ENCODE measurements at places on chromosomes 7 and 10.

GRCh38 chr10:124450783-124451057, 885 bp upstream of the NKX1-2 start:
- no peak for DNase-seq

GRCh38 chr10:69340695-69341094, 62.4 kb downstream of the HK1 start:
- no peak for DNase-seq

DNA sequence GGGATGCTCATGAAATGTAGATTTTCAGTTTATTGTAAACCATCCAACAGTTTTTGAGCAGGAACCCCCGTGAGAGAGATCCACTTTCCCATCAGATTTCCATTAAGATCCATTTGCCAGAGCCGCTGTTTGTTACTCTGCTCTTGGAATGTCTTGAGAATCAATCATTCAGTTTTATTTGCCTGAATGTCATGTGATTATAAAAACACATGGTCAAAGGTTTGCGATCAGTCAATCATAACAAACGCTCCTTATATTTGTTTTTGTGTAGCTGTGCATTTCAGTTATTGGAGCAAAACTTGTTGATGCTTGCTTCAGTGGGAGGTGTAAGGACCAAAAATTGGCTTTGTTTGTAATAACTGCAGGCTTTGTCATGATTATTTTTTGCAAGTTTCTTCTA, 155.8 kb upstream of the RHOBTB1 start:
- DNase-seq, result no peak

DNA sequence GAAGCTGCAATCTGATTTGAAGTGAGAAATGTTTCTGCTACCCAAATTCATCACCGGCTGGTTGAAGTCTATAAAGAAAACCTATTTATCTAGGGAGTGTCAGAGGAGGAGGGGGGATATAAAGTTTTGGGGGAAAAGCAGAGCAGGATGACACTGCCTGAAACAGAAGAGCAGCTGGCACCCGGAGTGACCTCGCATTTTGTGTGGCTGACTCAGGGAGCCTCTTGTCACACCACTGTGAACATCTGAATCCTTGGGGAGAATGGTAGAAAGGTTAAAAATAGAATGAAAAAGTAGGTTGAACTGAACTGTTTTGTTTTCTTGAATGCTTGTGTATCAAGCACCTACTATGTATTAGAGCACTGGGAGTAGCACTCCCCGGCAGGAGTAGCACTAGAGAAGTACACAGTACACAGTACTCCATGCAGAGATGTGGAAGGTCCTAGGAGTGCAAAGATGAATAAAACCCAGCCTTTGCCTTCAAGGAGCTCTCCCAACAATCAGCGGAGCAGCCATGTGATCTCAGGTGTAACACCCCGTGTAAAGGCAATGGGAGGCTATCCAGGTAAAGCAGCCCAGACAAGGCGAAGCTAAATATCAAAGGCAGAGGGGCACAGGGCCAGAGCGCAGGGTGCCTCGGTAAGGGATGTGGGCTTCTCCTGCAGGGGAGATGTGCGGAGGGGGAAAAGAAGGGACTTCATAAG, 13.5 kb downstream of the CRTAC1 start:
- no peak for DNase-seq

- peak; percentile 43 for DNase-seq
These were observed 51.2 kb downstream of the PDK4 start for GRCh38 chr7:95545007-95545615.

DNA sequence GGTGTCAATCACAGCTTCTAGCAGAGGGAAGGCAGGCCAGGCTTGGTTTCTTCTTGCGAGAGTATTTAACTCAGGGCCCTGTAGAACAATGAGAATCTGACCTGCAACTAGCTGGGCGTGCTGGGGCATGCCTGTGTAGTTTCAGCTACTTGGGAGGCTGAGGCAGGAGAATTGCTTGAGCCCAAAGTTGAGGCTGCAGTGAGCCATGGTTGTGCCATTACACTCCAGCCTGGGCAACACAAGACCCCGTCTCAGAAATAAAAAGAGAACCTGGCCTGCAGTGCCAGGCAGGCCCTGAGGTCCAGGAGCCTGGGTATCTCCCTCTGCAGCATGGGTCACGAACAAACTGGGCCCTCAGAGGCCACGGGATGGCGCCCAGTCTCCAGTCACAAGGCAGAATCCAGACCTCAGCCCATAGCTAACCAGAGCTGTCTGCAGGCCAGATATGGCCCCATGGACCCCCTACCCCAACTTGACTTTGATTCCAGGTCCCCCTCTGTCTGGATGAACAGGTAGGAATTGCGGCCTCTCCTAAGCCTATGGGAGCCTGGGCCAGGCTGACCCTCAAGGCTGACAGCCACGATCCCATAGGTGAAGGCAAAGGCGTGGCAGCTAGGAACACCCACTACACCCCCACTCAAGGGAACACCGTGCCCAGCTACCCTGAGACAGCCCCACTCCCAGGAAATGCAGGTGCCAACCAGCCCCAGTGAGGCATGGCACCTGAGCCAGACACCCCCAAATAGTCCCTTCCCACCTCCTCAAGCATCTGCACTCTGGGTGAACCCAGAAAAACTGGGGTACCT, 102.7 kb upstream of the TNRC18 start:
- peak; percentile 72 for DNase-seq

DNA sequence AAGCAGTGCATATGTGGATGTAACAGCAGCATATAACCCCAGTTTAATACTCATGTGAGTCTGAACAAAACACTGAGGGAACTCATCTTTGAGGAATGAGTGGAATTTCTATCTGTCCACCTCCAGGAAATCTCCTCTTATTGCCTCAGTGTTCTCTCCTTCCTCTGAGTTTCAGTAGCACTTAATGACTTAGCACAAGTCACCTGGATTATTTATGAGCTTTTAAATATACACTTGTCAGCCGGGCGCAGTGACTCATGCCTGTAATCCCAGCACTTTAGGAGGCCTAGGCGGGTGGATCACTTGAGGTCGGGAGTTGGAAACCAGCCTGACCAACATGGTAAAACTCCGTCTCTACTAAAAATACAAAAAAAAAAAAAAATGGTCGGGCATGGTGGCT, 4.3 kb downstream of the LRRC20 start:
- peak; percentile 54 for DNase-seq

GRCh38 chr10:78600740-78601139, 468.0 kb upstream of the ZMIZ1 start:
- DNase-seq, result no peak

- no peak for DNase-seq
These were observed 145.3 kb downstream of the DYNC1I1 start for GRCh38 chr7:95917634-95918033.

DNA sequence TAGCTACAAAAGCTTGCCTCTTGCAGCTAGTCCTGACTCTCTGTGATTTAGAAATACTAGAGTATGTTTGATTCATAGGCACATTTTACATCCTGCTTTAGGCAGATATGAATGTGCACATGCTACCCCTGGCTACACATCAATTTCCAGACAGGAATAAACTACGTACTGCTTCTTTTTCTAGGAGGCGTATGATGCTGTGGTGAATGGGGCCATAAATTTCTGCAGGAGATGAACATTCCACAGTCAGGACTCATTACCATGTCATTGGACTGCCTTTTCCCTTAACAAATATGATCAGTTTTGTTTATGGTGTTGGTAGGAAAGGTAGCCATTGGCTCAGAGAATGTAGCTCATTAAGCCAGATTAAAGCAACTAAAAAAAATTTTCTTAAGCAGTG, 50.1 kb upstream of the IFRD1 start:
- no peak for DNase-seq

GRCh38 chr7:94605031-94605430, 50.9 kb downstream of the SGCE start:
- no peak for DNase-seq

- no peak for DNase-seq
These were observed 831 bp downstream of the CCDC7 start for GRCh38 chr10:32446536-32447406.

GRCh38 chr10:90777621-90778020, 80.2 kb downstream of the HTR7 start:
- no peak for DNase-seq

DNA sequence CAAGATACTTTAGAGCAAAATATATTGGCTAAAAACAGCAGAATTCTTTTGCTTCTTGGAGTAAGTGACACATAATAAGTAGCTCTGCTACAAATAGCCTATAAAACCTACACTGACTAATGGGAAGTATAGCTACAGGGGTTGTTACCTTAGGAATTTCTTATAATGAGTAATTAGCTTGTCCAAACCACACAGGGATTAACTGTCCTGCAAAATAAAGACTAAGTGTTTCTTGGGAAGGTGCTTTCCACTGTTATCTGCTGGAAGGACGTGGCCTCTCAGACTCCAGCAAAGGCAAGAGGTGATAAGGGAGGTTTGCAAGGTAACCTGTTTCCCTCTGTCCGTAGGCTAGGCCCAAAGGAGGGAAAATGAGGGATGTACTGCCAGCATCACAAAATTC, 302.4 kb downstream of the DOCK4 start:
- DNase-seq, result no peak

DNA sequence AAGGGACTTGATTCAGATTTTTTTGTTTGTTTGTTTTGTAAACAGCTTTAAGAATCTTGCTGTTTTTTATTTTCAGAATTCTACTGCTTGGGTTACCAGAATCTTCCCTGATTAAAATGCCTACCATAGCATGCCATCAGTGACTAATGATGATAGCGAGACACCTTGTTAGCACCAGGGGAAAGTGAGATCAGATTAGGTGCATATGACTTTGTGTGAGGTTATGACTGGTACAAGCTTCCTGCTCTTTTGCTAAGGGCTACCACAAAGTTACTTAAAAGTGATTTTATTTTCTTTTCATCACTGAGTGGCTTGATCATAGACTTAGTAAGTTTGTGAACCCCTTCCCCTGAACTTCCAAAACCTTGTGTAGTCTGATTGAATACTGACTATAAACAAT, 93.5 kb downstream of the SND1 start:
- DNase-seq, result no peak

GRCh38 chr10:80771902-80772555, 234.3 kb downstream of the SH2D4B start:
- no peak for DNase-seq

DNA sequence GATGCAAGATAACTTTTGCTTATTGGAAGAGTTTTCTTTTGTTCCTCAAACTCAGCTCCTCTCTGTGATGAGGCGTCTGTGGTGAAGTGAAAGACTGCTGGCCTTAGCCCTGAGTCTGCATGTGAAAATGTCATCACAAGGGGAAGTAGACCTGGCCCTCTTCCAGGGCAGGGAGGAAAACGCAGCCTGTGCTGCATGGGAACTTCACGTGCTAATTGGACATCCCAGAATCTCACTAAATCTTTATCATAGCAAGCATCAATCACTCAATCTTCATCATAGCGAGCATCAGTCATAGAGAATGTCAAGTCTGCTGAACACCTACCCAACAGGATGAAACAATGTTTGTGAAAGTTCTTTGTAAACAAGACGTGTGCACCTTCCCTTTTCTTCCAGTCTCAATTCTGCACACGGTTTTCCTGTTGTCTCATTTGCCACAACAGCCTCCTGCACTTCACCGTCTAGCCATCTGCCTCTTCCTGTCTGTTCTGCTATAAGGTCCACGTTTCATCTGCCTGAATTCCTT, 314.6 kb downstream of the FRMD4A start:
- no peak for DNase-seq

DNA sequence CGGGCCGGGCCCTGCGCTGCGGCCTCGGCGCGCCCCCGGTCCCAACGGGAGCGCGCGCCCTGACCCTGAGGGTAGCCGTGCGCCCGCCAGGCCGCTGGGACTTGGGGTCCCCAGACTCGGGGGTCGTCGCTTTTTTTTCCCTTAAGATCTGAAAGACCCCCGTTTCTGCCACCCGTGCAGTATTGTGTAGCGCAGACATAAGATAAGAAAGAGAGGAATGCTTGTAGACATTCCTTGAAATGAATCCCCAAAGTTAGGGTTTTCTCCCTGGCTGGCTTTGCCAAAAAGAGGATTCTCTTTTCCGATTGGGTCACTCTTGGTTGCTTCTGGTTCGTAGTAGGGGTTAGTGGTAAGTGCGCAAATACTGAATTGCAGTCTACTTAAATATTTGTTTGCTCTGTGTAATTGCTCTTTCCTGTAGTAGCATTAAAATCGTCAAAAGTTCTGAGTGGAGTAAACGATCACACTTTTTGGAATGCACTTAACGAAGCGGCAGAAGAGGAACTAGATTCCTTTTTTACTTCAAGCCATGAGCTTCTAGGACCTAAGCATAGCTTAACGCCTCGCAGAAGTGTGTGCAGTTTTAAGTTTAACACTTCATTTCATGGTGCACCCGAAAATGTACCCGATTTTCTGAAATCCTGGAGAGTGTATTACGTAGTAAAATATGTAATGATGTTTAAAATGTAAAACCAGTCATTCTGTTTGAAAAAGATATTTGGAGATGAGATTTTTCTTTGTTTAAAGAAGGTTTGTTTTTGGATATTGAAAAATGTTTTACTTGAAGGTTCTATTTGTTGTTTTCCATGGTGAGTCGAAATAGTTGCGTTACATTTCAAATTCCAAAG, 1.3 kb downstream of the CUL1 start:
- DNase-seq, result no peak

DNA sequence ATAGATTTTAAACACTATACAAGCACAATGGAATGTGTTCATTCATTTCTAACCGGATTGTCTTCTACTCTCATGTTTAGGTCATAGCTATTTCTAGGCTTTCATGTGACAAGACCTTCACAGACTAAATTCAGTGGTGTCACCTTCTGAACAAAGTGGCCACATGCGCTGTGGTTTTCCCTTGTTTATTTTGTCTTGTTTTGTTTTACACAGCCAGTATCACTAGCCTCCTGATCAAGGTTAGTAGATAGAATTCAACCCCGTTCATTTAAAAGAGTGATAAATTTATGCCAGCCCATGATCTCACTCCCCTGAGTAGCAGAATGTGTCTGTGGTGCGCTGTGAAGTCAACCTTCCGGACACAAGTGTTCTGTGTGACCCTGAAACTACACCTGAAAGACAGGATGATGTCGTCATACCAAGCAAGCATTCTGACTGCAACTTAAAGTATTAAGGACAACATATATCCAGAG, 209.1 kb downstream of the CREB5 start:
- DNase-seq, result peak; percentile 56

GRCh38 chr7:125526958-125527357, 597.3 kb upstream of the POT1 start:
- DNase-seq, result no peak

- no peak for DNase-seq
These were observed 182.6 kb downstream of the TCF7L2 start for GRCh38 chr10:113132591-113133121.

GRCh38 chr10:69908124-69908523, 106.4 kb downstream of the COL13A1 start:
- DNase-seq, result no peak

- peak; percentile 37 for DNase-seq
These were observed 867.5 kb downstream of the NRG3 start for GRCh38 chr10:82742478-82742877.

DNA sequence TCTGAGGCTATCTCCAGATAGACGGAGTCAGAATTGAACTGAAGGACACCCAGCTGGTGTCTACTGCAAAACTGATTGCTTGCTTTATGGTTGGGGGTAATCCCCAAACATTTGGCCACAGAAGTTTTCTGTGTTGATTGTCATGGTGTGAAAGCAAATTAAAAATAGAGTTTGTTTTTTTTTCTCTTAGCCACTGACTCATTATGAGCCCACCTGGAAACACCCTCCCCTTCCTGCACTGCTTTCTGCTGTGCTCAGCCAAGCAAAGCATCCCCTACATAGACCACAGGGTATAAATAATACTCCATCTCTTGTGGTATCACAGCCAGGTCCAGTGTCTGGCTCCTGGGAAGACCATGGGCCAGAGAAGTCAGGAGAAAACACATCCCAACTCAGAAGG, 6.5 kb upstream of the VWC2 start:
- DNase-seq, result no peak

- DNase-seq, result no peak
These were observed at the start of gene NEUROD6 for GRCh38 chr7:31340603-31341002. TSS of gene NEUROD6 (minus strand) at chr7:31340726. CDS start at chr7:31339268, 1,458 bp downstream.

GRCh38 chr10:58765910-58766309, 253.2 kb downstream of the BICC1 start:
- no peak for DNase-seq
